ENCODE measurements at places on chromosomes 12 and 14.

DNA sequence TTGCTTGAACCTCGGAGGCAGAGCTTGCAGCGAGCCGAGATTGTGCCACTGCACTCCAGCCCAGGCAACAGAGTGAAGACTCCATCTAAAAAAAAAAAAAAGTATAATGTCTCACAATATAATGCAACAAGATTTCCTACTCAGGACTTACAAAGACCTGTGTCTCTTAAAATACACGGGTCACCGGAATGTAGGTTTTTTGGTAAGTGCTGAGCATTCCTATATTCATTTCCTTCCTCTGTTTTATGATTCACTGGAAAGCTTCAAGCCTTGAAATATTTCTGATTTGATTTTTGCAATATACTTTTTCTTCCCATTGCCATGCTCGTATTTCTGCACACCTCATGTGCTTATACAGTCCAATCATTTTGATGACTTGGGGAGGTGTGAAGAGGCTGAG lies 245.8 kb downstream of the FBXL14 start:
- no peak for DNase-seq

DNA sequence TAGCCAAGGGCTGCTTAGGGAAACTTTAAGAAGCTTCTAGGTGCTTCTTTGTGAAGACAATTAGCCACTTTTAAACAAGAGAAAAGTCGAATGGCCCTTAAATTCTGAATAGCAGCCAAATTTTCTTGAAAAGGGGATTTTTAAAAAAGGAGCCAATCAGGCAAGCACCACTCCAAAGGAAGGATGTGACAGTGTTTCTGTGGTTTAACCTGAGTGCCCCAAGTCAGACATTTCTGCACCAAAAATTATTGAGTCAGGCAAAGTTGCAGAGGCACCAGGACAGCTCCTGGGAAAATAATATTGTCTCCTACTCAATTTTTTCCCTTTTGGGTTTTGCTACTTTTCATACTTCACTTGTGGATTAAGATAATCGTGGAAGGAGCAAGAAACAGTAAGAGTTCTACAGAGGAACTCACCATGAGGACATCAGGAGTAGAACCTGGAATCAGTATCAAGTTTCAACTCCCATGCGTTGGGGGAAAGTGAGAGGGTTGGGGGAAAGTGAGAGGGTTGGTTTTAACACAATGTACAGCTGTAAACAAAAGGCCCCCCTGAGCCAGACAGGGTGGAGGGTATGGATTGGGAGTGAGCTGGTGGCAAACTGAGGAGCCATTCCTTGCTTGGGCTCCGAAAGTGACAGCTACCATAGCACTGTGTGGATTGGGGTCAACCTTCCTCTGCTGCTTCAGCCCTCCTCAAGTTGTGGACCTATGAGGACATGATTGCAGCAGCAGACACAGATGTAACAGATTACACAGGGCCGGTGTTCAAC lies 90.8 kb downstream of the SLC38A1 start:
- DNase-seq, result no peak

DNA sequence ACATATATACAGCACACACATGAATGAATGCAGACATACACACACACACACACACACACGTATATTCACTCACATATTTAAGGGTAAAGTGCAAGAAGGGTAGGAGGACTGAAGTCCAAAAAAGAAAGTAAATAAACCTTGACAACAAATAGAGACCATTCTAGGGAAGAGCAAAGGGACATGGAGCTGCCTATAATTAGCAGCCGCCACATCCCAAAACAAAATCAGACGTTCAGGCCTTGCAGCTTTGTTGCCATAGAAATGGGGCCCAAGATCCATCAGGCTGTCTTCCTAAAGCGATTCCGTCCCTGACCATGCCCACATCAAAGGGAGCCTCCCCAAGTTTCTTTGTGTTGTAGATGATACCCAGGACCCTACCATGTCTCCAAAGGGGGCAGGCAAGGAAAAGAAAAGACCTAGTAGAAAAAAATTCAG lies 703.5 kb upstream of the TBX3 start:
- no peak for DNase-seq

DNA sequence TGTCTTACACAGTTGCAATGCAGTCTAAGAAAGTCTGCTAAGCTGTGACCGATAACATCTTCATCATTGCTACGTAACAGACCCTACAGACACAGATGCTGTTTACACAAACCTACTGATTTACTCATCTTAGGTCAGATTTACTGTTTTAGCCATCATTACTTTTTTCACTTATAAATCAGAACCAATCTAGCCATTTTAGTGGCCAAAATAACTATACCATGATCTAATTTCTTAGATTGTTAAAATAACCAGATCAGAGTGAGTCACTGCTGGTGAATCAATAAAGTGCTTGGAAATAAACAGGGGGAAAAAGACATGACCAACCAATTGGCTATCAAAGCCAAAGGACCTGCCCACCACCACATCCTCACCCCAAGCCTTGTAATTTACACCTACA lies 57.0 kb upstream of the FOXN3 start:
- no peak for DNase-seq

DNA sequence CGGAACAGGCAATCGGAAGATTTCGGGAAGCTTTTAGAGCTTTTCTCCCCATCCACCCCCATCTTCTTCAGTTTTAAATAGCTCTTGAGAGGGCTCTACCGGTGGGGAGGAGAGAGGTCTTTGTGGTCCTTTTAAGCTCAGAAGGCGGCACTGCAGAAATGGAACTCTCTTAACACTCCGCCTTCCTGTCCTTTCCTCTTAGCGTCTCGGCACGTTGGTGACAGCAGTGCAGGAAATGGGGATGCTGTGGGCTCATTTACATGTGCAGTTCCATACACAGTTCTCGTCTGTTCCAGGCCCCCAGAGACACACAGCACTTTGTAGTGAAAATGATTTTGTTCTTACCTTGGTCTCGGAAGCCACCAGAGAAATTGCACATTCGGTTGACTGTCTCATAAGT lies 50.4 kb upstream of the RIN3 start:
- DNase-seq, result peak; percentile 25

DNA sequence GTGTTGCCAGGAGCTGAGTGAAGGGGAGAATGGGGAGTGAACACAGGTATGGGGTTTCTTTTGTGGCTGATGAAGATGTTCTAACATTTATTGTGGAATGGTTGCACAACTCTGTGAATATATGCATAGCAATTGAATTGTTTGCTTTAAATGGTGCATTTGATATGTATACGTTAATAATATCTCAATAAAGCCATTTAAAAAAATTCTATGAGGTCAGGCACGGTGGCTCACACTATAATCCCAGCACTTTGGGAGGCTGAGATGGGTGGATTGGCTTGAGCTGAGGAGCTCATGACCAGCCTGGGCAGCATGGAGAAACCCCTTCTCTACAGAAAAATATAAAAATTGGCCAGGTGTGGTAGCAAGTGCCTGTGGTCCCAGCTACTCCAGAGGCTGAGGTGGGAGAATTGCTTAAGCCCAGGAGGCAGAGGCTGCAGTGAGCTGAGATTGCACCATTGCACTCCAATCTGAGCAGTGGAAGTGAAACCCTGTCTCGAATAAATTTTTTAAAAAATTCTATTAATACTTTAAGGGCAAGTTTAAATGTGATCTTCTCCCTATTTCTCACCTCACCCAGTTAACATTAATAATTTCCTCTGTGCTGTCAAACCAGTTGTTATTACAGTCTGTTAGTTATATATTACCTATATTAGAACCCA lies 65.3 kb downstream of the DENND5B start:
- no peak for DNase-seq

DNA sequence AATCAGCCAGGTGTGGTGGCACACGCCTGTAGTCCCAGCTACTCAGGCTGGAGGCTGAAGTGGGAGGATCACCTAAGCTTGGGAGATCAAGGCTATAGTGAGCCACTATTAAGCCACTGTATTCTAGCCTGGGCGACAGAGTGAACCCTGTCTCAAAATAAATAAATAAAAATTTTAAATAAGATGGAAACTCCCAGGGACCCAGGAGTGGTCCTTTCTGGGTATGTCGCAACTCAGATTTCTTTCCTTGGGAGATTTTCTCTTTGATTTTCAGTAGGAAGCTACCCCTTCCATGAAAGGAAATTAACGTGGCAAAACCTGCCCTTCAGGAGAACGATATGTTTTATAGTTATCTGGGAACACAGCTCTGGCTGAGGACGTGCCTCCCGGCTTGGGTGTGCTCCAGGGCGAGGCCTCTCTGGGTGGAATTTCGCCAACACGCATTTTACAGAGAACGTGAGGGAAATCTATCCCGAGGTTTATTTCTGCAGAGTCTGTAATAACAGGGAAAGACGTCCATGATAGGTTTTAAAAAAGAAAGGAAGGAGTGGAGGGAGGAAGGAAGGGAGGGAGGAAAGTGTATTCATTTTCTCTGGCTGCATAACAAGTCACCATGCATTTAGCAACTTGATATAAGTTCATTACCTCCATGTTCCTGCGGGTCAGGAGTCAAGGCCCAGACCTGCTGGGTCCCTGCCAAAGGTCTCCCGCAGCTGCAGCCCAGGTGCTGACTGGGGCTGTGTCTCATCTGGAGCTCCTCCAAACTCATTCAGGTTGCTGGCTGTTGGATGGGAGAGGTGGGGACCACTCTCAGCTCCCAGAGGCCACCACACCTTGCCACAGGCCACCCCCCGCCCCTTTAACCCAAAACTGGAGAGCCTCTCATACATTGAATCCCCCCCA lies 80.6 kb upstream of the GSC start:
- DNase-seq, result no peak

DNA sequence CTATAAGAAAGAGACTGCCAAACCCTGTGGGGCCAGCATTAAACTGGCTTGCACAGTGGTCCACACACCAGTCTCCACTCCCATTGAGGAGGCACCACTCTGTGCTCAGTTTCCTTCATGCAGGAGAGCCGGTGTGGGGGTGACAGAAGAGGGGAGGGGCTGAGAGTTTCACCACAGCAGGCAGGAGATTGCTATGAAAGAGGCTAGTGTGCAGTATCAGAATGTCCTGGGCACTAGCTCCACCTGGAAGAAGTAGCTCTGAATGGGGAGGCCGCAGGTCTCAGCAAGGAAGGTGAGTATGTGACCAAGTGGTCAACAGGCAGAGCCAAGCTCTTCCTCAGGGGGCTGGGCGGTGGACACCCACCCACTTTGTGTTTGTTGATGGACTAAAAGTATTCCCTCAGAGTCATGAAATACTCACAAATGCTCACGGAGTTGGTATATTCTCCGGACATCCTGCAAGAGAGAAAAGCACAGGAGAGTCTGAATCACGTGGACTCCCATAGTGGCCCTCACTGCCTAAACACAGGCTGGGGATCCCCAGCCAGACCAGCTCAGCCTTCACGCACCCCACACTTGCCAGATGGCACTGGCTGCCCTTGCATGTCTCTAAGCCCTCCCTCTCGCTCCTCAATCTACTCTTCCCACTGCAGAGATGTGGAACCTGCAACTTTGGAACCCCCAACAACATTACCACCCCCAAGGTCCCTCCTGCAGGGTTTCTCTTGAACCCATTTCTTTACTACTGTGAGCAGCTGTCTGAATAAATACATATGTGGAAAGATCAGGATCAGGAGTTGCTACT lies 7.8 kb upstream of the KRT72 start:
- no peak for DNase-seq

DNA sequence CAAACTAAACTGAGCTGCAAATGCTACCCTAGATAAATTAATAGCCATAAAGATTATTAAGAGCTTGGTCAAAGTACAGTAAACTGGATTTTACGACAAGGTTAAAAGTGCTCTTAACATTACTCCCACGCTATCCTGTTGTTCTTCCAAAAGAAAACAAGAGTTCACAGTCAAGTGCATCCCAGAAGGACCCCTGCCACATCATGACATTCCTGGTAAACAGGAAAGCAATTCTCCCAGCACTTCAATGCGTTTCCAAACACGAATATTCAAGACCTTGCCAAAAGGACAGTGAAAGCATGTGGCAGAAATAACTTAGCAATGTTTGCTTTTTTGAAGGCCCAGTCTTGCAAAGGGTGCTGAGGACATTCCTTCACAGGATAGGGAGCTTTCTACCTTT lies 11.2 kb downstream of the SPRING1 start:
- DNase-seq, result no peak

GRCh38 chr14:32197919-32198318 lies 3.9 kb upstream of the RNU6-7 start:
- DNase-seq, result no peak

DNA sequence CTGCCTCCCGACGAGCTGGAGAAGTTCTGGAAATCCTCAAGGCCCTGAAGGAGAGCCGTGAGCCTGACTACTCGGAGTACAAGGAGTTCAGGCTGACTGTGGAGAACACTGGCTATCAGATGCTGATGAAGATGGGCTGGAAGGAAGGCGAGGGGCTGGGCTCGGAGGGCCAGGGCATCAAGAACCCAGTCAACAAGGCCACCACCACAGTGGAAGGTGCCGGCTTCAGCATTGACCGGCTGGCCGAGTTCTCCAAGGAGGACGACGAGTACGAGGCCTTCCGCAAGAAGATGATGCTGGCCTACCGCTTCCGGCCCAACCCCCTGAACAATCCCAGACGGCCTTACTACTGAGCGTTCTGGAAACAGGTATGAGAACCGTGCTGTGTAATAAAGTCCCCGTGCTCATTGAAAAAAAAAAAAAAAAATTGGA lies 366.1 kb upstream of the ATXN7L3B start:
- DNase-seq, result peak; percentile 23

- DNase-seq, result no peak
These were observed 62.2 kb upstream of the CAPRIN2 start for GRCh38 chr12:30816742-30817465.

- DNase-seq, result no peak
These were observed 37.0 kb upstream of the MED13L start for GRCh38 chr12:116314477-116314876.

DNA sequence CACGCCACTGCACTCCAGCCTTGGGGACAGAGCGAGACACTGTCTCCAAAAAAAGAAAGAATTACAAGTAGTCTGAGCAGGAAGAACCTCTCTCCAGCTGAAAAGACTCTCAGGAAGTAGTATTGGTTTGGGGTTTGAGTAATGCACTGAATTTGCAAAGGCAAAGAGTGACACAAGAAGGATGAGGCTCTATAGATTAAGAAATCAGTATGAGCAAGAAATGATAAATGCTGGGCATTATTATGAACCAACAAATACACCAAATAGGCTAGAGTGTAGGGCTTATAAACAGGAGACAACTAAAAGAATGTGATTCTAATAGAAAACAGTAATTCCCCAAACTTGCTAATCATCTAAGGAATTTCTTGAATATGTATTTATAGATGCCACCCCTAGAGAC lies 2.6 kb upstream of the SLC35E3 start:
- DNase-seq, result no peak

- DNase-seq, result no peak
These were observed 236.5 kb upstream of the PELI2 start for GRCh38 chr14:55881577-55882241.

GRCh38 chr12:75995691-75996090 lies 35.9 kb downstream of the PHLDA1 start:
- DNase-seq, result no peak

DNA sequence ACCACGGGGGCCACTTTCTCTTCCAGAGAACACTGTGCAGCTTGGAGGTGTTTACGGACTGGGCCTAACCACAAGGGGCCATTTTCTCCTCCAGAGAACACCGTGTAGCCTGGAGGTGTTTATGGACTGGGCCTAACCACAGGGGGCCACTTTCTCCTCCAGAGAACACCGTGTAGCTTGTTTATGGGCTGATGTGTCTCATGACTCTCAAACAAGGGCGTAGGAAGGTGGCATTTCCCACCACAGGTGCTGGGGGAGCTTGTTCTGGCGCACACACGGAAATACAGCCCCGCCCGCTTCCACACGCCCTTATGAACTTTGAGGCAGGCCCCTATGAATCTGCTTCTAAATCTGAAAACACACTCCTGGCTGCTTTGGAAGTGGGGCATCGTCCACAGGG lies 174.6 kb upstream of the SFSWAP start:
- no peak for DNase-seq

- no peak for DNase-seq
These were observed 259.6 kb upstream of the PELI2 start for GRCh38 chr14:55858604-55859003.
